ENCODE measurements at places on chromosomes 7 and 10.

GRCh38 chr10:18021725-18022480 is 70.2 kb downstream of the SLC39A12 start:
- DNase-seq = no peak

DNA sequence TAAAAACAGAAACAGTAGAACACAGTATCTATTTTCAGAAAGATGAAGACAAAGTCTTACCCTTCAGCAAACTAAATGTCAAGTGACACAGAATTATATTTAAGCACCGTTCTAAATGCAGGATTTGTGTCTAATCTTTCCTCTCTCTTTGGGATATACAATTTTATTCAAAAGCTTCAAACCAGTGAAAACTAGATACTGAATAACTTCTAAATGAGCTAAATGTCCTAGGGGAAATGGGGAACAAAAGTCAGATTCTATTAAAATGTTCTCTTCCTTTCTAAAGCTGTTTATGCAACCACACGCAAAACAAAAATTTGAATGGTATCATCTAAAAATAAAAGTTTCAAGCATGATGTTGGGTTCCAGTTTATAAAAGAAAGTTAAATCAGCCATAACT is 136.4 kb upstream of the AOAH start:
- no peak for DNase-seq

GRCh38 chr7:132193898-132194297 is 382.4 kb downstream of the PLXNA4 start:
- no peak for DNase-seq

- no peak for DNase-seq
Observed at GRCh38 chr10:116457488-116457887, 29.8 kb downstream of the PNLIPRP3 start.

- DNase-seq = no peak
Observed at GRCh38 chr10:4655879-4656278, 170.1 kb upstream of the AKR1E2 start.

DNA sequence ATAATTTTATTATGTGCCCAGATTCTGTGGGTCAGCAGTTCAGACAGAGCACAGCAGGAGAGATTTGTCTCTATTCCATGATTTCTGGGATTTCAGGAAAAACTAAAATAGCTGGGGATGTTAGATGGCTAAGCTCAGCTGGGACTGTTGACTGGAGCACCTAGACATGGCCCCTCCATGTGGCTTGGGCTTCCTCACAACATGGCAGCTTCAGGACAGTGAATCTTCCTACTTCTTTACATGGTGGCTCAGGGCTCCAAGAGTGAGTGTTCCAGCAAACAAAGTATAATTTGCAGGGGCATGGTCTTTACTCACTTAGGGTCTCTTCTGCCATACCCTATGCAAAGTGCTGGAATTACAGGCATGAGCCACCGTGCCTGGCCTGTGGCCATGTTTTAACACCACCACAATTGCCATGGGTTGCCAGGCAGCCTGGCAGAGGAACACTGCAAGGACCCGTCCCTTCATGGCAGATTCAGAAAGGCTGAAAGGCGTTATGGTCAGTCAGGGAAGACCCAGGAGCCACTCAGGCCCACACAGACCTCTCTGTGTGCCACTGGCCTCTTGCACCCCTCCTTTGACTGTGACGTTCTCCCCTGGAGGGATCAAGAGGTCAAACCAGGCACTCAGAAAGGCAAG is 50.8 kb upstream of the ZMIZ1 start:
- DNase-seq = no peak

GRCh38 chr7:92622685-92623084 is 32.5 kb upstream of the FAM133B start:
- DNase-seq = no peak

- no peak for DNase-seq
Observed at GRCh38 chr7:26688388-26688787, 176.0 kb downstream of the SKAP2 start.

DNA sequence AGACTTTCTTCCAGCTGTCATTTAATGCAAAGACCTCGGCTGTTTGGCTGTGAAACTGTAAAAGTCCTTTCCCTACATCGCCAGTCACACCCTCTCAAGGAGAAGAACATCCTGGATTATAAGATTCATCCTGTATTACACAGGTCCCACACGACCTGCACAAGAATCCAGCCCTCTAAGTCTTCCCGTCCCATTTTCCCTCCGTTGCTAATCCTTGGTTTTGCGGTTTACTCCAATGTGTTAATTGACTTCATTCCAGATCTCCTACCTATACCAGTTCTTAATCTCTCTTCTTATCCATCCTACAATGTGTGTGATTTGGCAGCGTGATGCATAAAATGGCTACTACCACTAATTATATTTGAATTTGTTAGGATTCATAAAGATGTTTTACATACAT is 110.4 kb downstream of the COL28A1 start:
- DNase-seq = no peak

GRCh38 chr7:77266291-77266794 is 66.7 kb upstream of the FGL2 start:
- DNase-seq = no peak

- DNase-seq = peak; percentile 83
Observed at GRCh38 chr7:111756687-111757178, 194.4 kb upstream of the IMMP2L start.

DNA sequence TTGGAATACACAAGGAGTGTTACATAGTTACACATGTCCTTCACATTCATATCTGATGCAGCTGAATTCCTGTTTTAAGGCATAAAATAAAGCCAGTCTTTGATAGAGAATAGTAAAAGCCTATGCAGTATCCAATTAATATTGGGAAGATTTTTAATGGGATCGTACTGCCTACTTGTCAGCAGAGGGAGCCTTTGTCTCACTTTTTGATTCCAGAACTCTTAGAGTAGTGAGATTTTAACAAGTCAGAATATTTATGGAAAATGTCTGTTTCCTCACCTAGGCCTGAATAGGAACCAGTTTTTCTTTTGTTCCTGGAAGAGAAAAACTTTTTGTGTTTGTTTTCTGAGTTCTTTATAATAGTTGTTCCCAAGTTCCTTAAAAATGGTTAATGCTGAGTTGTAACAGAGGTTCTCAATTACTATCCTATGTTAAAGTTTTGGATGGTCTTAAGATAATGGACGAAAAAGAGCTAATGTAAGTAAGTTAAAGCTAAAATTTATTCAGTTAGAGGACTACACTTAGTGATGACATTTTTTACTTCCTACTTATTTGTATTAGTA is 114.0 kb downstream of the BBS9 start:
- DNase-seq = no peak

- DNase-seq = no peak
Observed at GRCh38 chr7:32761451-32762205, 129.9 kb downstream of the KBTBD2 start.

DNA sequence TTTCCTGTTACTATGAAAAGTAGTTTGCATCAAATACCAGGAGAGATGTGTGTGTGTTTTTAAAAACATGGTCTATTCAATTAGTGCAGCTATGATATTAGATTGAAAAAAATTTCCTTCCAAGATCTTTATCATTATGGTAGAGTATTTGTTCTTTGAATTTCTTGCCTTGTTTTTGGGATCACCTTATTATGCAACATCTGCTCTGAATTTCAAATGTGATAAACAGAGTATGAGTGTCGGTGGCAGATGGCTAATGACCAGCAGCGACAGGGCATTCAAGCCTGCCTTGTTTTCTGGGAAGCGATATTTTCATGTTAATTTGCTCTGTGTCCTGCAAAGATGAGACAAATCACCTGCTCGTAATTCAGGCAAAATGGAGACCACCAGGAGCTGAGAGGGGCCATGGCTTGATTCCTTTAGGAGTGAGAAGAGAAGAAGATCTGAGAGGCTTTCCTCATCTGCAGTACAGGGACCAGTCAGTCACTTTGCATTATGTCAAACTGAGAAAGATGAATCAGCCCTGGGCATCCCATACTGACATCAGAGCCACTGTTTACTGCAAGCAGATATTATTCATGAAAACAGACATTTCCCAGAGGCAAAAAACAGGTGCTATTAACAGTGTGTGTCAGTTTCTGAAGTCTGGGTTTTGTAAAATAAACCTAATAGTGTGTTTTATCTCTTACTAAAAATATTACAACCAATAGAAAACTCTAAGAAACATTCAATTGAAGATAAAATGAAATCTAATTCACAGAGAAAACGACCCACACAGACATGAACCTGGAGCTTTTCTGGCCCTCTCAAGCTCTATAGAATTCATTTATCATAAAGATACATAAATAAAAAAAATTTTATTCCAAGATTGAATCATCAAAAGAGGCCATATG is 67.6 kb downstream of the CDK6 start:
- DNase-seq = no peak

DNA sequence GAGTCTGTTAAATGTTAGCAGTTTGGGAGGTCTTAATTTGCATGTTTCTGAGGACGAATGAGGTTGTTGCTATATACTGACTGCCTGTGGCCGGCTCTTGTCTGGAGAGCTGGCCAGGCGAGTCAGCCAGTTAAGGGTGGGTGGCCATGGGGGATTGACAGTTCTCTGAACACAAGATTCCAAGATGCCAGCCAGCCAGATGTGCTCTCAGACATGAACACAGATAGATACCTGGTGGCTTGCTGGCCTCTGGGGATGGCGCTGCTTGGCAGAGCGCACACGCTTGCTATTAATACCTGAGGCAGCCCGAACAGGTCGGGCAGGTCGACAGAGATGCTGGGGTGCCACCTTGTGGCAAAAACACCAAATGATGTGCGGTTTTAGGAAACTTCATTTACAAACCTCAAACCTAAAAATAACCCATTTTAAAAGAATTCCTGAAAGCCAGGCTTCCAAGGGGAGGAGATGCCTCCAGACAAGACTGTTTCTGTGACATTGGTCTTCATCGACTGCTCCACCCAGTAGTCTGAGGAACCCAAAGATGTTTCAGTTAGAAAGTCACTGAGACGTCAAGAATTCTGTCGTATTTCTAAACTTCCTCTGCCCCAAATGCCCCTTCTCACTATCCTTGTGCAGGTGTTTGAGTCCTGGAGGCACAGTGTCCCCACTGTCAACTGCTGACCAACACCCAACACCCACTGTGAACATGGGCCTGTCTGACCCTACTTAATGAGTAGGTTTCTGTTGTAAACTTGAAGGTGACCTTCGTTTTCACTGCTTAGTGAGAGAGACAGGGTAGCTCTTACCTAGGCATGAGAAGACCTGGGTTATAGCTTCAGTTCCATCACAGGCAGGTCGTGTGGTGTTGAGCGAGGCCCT is 123.4 kb downstream of the NT5C2 start:
- DNase-seq = peak; percentile 63

GRCh38 chr10:59537501-59537900 is 172.1 kb downstream of the SLC16A9 start:
- DNase-seq = no peak

- DNase-seq = no peak
Observed at GRCh38 chr7:50275430-50275829, 29.1 kb upstream of the IKZF1 start.

- no peak for DNase-seq
Observed at GRCh38 chr7:154242709-154243108, 190.5 kb downstream of the DPP6 start.

DNA sequence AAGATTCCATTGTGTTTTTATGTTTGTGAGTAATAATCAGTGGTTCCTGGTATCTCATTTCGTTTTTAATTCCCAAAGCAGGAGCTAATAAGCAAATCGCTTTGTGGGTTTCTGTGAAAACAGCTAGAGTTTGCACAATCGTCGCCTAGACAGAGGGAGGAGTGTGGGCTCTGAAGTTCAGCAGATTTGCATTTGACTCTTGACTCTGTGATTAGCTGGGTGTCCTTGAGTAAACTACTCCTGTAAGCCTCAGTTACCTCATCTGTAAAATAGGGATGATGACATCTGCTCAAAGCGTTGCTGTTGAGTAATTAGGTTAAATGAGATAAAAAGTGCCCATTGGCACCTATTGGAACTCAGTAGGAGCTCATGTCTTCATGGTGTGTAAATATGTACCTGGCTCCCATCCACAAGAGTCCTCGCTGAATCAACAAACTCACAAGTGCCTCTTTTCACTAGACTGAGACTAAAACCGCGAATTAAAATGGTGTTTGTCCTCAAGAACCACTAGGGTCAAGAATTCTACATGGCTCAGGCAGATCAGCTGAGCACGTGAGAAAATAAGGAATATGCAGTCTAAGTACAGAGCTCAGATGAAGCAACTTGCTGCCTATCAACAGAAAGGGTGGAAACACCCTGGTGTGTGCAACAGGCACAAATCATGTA is 385.8 kb upstream of the C7orf33 start:
- no peak for DNase-seq

DNA sequence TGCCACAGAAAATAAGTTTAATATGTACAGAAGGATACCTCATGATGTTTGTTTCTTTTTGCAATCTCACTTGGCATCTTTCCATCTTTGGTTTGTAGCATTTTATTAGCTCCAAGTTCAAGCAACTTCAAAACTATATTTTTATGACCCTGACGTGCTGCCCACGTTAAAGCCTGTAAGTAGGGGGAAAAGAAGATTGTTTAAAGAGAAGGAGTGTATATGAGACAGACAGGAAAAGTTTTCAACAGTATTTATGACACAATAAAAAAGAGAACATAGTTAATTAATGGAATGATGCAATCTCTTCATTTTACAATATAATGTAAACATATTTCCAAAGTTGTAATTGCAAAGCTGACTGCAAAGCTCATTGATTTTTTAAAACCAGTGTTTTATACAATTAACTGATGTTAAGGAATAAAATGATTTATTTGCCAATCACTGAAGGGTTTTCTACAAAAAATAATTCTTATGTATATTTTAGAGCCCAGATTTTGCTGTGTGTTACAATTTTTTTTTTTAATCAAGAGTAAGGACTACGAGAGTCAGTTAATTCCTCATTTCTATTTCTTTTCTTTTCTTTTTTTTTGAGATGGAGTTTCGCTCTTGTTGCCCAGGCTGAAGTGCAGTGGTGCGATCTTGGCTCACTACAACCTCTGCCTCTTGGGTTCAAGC is 42.5 kb downstream of the ASZ1 start:
- no peak for DNase-seq

Data from upper lobe of left lung (tissue), 6 donors.